ENCODE measurements at places on chromosomes 13 and 19.

GRCh38 chr19:14066134-14066533 is 4.3 kb upstream of the PALM3 start:
- peaks cover 2% of the 10 kb centered on the region for H3K36me3 ChIP-seq
- H3K27ac ChIP-seq: no peak overlapping the region
- DNase-seq: no peak
- H3K27me3 ChIP-seq: peaks cover 8% of the 10 kb centered on the region
- no peak overlapping the region for H3K4me3 ChIP-seq

DNA sequence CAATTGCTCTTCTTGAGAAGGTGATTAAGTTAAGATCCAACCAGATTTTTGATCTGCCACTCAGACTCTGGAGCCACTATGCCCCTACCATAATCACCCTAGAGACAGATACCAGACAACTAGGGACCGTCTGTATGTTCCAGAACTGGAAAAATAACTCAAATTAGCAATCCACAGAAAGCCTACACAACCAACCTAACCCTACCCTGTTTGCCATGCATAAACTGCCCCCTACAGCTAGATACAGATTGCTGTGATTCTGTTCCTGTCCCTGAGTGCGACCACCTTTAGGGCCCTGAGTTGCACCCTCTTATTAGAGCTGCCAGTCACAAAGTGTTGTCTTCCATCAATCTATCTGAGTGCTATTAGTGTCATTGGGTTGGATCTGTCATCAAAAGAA is 929.8 kb upstream of the SLITRK1 start:
- no peaks in the 10 kb centered on the region for H3K4me1 ChIP-seq
- no peaks in the 10 kb centered on the region for H3K27me3 ChIP-seq
- H3K4me3 ChIP-seq: no peak overlapping the region
- H3K27ac ChIP-seq: no peak overlapping the region
- no peaks in the 10 kb centered on the region for H3K36me3 ChIP-seq

- H3K36me3 ChIP-seq: no peaks in the 10 kb centered on the region
- no peak for DNase-seq
- H3K27me3 ChIP-seq: peaks cover 7% of the 10 kb centered on the region
Observed at GRCh38 chr13:21895779-21896178, 224.9 kb downstream of the FGF9 start.

DNA sequence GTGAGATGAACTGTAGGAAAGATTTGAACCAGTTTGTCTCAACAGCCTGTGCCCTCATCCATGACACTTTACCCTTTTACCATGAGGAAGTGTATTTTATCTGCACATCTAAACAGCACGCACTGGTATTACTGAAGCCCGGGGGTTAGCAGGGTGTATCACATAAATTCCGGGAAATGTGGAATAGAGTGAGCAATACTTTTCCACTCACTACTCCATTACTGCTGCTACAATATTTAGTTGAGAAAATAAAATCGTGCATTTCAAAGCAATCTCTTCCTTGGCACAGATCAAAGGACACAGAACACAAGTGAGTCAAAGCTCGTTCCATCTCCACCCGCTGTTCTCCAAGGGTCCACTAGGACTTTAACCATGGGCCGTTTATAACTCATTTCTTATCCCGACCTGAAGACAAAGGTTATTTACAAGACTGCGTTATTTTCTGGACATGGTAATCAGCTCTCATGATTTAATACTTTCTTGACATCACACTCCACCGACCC is 35.2 kb downstream of the STK24 start:
- no peak overlapping the region for H3K27ac ChIP-seq
- peaks cover 83% of the 10 kb centered on the region for H3K4me1 ChIP-seq
- no peak for DNase-seq
- H3K27me3 ChIP-seq: no peaks in the 10 kb centered on the region
- H3K36me3 ChIP-seq: peaks cover 20% of the 10 kb centered on the region

DNA sequence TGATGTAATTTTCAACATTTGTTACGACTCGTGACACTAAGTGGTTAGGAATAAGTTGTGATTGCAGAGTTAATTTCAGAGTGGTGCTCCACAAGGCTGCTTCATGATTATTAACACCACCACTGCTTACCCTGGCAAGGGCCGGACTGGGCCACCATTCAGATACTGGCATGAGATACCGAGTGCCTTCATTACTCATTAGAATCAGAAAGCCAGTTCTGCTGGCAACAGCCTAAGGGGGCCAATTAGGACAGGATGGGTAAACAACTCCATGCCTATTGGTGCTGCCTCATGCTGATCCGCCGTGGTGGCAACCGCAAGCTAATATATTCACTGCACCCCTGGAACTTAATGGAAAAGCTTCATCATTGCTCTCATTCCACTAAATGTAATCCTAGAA is 575.1 kb downstream of the EFNB2 start:
- H3K36me3 ChIP-seq: no peaks in the 10 kb centered on the region
- H3K4me3 ChIP-seq: no peak overlapping the region
- no peaks in the 10 kb centered on the region for H3K4me1 ChIP-seq
- H3K27me3 ChIP-seq: no peaks in the 10 kb centered on the region

GRCh38 chr13:37602733-37603381 is 4.3 kb upstream of the POSTN start:
- no peak for DNase-seq
- no peaks in the 10 kb centered on the region for H3K27me3 ChIP-seq
- no peak overlapping the region for H3K27ac ChIP-seq
- no peak overlapping the region for H3K4me3 ChIP-seq

DNA sequence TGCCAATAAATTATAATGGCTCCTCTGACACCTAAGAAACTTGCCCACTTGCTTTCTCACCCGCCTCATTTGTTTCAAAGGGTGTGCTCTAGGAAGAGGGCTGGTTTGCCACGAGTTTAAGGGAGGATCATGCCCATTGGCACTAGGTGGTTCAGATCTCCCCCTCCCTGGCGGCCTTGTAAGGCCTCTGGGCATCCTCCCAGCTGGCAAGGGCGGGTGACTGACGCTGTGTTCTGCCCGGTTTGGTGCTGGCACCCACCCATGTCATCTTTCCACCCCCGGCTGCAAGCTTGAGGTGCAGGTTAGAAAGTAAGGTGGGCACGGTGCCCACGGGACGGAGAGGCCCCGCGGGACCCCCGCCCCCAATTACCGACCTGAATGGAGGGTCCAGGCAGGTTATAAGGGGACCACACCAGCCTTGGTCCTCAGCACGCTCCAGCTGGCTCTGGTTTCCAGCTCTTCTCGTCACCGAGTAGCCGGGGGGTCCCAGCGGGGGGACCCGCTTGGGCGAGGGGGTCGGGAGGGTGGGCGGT is 90.4 kb downstream of the PTPRS start:
- H3K27ac ChIP-seq: no peak overlapping the region
- H3K4me1 ChIP-seq: peaks cover 5% of the 10 kb centered on the region
- no peaks in the 10 kb centered on the region for H3K36me3 ChIP-seq
- peaks cover 34% of the 10 kb centered on the region for H3K27me3 ChIP-seq

GRCh38 chr13:24691381-24691780 is 11.2 kb downstream of the ATP12A start:
- peaks cover 11% of the 10 kb centered on the region for H3K4me1 ChIP-seq
- no peak overlapping the region for H3K4me3 ChIP-seq
- no peaks in the 10 kb centered on the region for H3K36me3 ChIP-seq
- H3K27ac ChIP-seq: no peak overlapping the region

GRCh38 chr13:114282041-114282670 is 755 bp downstream of the UPF3A start:
- H3K4me3 ChIP-seq: peak overlapping the region; percentile 87
- H3K36me3 ChIP-seq: peaks cover 46% of the 10 kb centered on the region
- peaks cover 25% of the 10 kb centered on the region for H3K4me1 ChIP-seq
- no peaks in the 10 kb centered on the region for H3K27me3 ChIP-seq

DNA sequence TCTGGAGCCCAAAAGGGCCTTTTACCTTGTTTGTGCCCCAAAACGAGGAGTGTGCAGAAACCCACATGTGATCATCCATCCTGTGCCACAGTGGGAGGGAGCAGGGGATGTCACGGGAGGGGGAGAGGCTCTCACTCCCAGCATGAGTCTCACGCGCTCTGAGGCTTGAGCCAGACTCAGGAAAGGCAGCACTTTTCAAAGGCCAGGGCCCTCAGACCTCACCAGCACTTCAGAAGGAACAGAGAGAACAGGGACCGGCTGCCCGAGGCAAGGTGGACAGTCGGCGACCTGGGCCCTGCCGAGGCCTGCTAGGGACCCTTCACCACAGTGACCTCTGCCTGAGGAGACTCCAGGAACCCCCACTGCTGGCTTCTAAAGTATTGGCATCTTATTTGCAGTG is 71.7 kb upstream of the WASF3 start:
- H3K36me3 ChIP-seq: peaks cover 5% of the 10 kb centered on the region
- H3K4me1 ChIP-seq: no peaks in the 10 kb centered on the region

DNA sequence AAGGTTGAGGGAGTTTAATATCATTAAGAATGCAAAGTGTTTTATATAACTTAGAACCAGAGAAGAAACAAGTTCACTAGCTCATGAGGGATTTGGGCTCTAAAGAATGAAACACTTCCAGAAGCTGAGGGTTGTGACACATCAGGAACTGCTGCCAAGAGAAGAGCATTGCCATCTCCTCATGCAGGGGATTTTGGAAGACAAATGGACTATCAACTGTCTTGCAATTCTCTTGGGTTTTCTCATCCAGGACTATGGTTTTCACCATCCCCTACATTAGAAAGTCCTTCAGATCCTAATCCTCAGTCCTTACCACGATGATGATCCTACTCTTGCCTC is 59.7 kb upstream of the KL start:
- H3K4me1 ChIP-seq: peaks cover 3% of the 10 kb centered on the region

DNA sequence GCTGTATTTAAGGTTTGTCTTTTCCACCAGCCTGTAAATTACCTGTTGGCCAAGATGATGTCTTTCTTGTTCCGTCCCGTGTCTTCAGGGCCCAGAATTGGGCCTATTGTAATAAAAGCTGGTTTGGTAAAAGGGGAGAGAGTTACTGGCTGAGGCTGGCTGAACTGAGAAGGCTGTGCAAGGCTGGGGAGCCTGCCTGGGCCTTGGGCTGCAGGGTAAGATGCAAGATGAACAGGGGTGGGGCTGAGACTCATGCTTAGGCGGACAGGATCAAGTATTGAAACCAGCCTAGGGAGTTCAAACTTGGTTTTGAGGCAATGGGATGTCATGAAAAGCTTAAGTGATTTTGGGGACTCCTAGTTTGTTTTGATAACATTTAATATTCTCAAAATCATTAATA is 142.3 kb downstream of the PCCA start:
- no peak for DNase-seq

GRCh38 chr13:51360489-51360888 is 21.0 kb downstream of the SERPINE3 start:
- H3K27ac ChIP-seq: no peak overlapping the region
- peaks cover 17% of the 10 kb centered on the region for H3K36me3 ChIP-seq
- no peak for DNase-seq
- no peaks in the 10 kb centered on the region for H3K4me1 ChIP-seq
- no peak overlapping the region for H3K4me3 ChIP-seq

DNA sequence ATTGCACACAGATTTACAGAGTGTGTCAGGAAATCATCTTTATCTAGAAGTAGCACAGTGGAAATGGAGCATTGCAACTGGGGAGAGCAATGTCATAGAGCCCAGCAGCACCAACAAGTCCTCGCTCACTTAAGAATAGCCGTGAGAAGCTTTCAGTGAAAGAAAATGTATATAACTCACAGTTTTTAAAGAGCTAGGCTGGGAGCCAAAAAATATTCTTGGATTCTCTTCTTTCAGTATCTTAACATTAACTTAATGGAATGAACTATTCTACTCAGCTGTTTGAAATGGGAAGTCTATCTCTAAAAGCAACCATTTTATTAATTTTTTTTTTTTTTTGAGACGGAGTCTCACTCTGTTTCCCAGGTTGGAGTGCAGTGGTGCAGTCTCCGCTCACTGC is 329.6 kb downstream of the COG6 start:
- DNase-seq: no peak
- peaks cover 41% of the 10 kb centered on the region for H3K27me3 ChIP-seq
- no peaks in the 10 kb centered on the region for H3K4me1 ChIP-seq

- H3K27ac ChIP-seq: no peak overlapping the region
- no peak overlapping the region for H3K4me3 ChIP-seq
- H3K4me1 ChIP-seq: no peaks in the 10 kb centered on the region
- H3K36me3 ChIP-seq: peaks cover 3% of the 10 kb centered on the region
- H3K27me3 ChIP-seq: no peaks in the 10 kb centered on the region
Observed at GRCh38 chr19:51750400-51751094, 1.1 kb downstream of the FPR1 start.

All from effector memory CD8-positive, alpha-beta T cell (primary cell).